Amniotic epithelial cell (primary cell): ENCODE measurements at places on chromosomes 13 and 19.

DNA sequence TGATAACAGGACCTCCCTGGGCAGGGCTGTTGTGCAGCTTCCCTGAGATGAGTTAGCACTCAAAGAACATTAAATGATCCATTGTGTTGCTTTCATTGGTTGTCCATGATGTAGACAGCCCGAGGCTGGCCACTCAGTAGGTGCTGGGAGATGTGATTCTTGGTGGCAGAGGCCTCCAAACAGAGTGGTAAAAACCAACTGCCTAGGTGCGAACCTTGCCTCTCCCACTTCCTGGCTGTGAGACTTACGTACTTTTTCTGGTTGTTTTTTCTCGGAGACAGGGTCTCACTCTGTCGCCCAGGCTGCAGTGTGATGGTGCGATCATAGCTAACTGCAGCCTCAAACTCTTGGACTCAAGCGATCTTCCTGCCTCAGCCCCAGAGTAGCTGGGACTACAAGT lies 6.2 kb downstream of the SARS2 start:
- DNase-seq = no peak

DNA sequence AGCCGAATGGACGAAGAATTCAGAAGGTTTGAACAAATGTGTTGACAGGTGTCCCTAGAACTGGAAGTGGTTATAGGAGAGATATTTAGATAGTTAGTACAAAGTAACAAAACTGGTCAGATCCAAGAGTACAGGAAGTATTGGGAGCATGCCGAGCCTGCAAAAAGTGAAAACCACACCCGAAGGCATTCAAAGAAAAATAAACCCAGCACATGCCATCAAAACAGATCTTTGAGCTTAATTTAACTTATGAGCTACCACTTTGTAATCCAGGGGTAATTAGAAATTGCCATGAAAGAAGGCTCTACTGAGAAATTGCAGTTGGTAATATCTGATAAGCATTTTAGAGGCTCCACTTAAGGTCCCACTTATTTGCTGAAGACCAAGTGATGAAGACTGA lies 214.2 kb downstream of the DNAJC15 start:
- no peak for DNase-seq

- DNase-seq = peak; percentile 0
Measured at GRCh38 chr13:58119351-58119750, 487.8 kb downstream of the PCDH17 start.

GRCh38 chr13:60268203-60268555 lies 104.5 kb upstream of the DIAPH3 start:
- no peak for DNase-seq

DNA sequence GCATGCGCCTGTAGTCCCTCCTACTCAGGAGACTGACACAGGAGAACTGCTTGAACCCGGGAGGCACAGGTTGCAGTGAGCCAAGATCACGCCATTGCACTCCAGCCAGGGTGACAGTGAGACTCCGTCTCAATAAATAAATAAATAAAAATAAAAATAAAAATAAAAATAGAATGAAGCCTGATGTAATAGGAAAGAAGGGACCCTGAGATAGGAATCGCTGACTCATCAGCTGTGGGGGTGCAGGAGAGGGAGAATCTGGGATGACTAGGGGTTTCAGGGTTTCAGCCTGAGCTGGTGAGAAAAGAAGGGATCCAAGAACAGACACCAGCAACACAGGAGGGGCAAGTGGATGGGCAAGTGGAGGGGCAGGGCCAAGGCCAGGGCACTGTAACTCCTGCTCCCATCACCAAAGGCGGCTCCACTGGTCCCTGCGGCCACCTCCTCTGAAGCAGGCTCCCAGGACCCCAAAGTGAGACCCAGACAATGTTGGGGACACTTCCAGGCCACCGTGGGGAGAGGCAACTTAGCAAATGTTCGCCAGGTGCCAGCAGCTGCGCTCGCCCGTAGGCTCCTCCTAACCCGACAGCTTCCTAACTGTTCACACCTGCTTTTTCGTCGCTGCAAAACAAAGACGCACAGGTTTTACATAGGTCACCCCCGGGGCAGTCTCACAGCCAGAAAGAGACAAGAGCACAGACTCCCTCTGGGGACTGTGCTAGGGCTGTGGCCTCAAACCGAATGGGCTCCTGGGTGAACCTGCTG lies 1.2 kb downstream of the HAUS8 start:
- DNase-seq = peak; percentile 26

DNA sequence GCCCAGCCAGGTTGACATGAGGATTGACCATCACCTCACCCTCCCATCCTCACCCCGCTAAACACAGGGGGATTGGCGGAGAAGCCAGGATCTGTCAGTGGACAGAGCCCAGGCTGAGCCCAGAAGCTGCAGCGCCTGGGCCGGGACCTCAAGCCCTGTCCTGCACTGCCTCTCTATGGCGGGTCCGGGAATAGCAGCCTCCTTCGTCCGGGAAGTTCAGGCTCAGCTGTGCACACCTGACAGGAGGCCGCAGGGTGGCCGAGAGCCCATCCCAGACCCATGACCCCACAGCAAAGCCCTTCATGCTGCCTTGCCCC lies 67.8 kb downstream of the SPACA7 start:
- DNase-seq = peak; percentile 20

DNA sequence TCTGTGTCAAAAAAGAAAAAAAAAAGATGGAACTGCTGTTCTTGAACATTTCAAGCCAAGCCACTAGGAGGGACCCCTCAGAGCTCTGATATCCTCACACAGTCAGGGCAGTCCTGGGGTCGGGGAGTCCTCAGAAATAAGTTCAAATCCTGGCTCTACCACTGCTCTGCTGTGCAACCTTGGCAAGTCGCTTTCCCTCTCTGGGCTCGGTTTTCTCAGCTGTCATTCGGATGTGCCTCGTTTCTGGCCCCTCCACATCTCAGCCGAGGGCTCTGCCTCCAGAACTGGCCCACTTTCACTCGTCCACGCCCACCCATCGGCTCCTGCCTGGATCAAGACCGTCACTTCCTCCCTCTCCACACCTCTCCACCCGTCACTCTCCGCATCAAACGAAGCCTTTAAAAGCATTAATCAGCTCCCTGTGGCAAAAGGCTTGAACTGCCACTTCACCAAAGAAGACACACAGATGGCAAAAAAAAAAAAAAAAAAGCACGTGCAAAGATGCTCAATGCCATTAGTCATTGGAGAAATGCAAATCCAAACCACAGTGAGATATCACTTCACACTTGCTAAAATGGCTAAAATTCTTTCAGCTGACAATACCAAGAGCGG lies 7.4 kb upstream of the ZNRF4 start:
- DNase-seq = no peak

- DNase-seq = peak; percentile 6
Measured at GRCh38 chr13:105642511-105642958, 892.9 kb downstream of the EFNB2 start.

DNA sequence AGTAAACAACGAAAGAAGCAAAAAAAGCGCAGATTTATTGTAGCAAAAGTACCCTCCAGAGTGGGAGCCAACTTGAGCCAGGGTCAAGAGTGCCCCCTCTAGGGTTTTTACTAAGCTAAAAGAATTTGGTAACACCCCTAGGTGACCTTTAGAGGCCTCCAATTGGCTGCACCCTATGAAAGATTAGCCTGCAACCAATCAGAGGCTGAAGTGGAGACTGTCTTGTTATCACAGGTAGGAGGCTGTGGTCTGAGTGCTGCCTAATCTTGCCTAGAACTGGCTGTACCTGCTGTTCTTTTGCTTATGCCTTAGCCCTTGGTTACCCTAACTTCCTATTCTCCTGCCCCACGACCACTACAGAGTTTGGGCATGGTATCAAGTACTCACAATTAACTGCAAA lies 38.3 kb downstream of the ANKRD10 start:
- no peak for DNase-seq

GRCh38 chr13:43573361-43573740 lies 213.4 kb downstream of the ENOX1 start:
- DNase-seq = peak; percentile 43

- no peak for DNase-seq
Measured at GRCh38 chr19:6828306-6828697, 55.8 kb downstream of the VAV1 start.

GRCh38 chr19:16830679-16831078 lies 1.5 kb downstream of the SIN3B start:
- peak; percentile 53 for DNase-seq

DNA sequence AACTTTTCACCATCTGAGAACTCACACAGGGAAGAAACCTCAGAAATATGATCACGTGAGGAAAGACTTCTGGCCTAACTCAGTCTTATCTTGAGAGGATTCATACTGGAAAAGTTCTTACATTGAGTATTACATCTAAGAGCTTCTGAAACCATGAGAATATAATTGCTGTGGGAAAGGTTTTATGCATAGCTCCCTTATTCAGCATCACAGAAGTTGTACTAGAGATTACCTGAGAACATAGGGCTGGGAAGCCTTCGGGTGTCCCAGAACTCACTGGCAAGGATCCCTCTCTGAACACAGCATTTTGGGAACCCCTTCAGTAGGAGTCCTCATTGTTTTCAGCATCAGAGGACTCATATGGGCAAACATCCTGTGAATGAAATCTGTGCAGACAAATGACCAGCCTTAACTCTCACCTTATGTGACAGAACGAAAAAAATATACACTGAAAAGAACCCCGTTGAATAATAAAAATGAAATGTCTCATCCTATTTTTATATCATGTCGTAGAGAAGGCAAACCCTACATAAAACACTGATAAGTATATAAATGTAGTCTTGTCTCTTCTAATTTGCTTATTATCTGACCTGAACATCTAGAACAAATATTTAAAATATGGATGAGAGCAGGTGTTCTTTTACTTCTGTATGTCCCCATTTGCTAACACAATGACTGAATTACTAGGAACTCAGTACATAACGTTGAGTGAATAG lies 14.2 kb downstream of the ZNF274 start:
- DNase-seq = peak; percentile 58

DNA sequence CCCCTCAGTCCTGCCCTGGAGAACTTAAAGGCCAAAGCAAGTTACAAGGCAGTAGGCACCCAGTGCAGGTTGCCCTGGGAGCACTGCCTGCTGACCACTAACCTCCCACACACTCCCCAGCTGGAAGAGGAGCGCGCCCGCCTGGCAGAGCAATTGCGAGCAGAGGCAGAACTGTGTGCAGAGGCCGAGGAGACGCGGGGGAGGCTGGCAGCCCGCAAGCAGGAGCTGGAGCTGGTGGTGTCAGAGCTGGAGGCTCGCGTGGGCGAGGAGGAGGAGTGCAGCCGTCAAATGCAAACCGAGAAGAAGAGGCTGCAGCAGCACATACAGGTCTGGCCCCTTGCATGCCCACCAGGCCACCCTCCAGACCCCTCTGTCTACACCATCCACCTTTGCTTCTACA lies 61.1 kb downstream of the KCNC3 start:
- no peak for DNase-seq
